ENCODE measurements at places on chromosomes 11 and 22.

DNA sequence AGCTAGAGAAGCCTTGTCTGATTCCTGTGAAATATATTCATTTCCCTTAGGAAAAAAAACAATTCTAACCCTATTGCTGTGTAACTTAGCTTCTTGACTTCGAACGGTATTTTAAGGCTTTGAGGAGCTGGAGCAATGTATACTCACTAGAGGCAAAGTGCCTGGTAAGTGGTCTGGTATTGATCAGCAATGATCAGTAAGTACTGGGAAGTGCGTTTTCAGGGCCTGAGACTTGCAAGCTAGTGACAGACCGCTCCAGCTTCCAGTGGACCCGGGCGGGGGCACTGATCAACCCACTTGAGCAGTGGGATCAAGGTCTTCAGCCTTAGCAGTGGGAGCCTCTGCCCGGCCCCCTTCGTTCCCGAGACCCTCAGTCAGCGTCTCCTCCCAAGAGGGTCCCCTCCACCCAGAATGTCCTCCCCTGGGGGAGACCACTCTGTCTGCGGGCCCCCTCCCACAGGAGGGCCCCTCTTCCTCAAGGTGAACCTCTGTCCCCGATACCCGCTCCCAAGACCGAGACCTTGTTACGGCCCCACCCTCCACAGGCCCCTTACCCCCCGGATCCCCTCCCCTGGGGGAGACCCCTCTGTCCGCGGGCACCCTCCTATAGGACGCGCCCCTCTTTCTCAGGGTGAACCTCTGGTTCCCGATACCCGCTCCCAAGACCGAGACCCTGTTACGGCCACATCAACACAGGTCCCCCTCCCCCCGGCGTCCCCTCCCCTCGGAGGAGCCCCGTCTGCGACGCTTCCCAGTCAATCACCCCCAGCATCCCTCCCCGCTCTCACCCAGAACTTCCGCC lies 452 bp upstream of the ATXN10 start:
- DNase-seq: no peak

GRCh38 chr22:36417281-36417686 lies 29.5 kb upstream of the MYH9 start:
- no peak for DNase-seq

GRCh38 chr22:36921309-36922104 lies 8.1 kb downstream of the CSF2RB start:
- DNase-seq: no peak

DNA sequence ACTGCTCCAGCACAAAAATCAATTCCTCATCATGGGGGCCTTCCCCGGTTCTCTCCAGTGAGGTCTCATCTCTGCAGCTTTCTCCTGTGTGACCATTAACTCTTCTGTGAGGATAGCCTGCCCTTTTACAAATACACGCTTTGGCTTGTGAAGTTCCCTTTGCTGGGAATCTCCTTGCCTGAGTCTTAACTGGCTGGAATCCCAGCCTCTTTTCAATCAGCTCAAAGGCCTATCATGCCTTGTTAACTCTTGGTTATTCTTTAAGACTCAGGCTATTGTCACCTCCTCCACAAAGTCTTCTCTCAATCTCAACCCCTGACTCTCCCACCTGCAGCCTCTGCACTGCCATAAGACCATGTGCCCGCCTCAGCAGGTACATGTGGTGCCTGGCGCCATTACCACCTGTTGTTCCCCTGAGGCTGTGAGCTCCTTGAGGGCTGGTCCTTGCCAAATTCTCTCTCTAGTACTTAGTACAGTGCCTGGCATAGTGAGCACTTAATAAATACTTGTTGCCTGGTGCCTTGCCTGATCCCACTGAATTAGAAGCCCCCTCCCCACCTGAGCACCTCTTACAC lies 128.2 kb downstream of the ST3GAL4 start:
- no peak for DNase-seq

- DNase-seq: no peak
Observed at GRCh38 chr11:30487200-30487898, 98.8 kb downstream of the MPPED2 start.

GRCh38 chr11:110358336-110358735 lies 61.9 kb upstream of the RDX start:
- DNase-seq: no peak

DNA sequence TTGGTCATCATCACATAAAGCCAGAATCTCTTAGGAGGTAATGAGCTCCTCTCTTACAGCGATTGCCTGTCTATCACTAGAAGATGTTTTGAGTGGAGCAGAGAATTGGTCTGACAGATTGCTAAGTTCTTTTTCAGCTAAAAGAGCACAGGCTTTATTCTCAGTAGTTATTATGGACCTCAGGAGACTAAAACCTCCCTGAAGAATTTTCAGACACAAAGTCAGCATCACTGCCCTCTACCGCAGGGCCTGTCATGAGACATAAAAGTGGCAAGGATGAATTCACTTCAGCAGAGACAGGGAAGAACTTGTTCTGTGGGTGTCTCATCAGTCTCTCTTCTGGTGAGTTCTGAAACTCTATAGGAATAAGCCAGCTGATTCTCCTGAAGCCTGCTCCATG lies at the start of gene OR51I2:
Gene OR51I2 (plus strand): TSS at position 301 of the 400 bp plus-strand sequence. CDS start 4,166 bp downstream, outside the sequence.
- no peak for DNase-seq

DNA sequence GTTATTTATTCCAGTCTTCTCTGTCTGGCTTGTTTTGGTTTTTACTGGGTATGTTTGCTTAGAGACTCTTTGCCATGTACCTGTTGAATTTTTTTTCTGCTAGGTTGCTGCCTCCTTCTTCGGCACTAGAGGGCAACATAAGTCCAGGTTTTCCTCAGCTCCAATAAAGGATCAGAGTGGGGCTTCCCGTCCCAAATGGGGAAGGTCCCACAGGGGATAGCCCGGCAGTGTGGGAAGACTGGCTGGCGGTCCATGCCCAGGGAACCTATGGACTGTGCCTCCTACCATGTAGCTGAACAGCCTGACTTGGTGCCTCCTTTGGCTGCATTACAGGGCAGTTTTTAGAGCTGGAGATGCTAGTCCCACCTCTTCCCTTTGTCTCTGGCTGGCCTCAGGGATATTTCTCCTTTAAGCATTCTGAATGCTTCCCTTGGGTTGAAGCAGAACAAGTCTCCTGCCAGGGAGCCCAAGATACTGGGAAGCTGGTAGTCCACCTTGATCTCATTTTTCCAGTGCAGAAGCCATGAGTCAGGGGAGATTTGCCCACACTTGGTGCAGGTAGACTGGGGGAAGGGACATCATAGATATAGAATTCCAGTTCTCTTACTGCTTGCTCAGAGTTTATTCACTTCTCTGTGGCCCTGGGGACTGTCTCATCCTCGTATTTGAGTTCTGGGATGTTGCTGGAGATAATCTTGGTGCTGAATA lies 60.2 kb downstream of the BRD1 start:
- DNase-seq: peak; percentile 57

DNA sequence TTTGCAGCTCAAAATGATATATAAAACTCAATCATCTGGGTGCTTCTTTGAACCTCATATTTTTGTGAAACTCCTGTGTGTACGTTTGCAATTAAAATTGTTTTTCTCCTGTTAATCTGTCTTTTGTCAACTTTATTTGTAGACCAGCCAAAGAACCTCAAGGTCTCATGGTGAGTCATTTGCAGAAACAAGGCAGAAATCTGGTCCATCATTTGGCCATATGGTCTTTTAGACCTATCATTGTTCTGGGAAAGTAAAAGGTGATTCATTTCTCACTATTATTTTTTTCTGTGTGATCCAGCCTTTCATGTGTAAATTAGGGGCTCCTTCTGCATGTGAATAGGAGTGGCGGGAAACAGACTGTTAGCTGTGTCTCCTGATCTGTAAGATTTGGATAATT lies 399.1 kb upstream of the DDI1 start:
- no peak for DNase-seq

DNA sequence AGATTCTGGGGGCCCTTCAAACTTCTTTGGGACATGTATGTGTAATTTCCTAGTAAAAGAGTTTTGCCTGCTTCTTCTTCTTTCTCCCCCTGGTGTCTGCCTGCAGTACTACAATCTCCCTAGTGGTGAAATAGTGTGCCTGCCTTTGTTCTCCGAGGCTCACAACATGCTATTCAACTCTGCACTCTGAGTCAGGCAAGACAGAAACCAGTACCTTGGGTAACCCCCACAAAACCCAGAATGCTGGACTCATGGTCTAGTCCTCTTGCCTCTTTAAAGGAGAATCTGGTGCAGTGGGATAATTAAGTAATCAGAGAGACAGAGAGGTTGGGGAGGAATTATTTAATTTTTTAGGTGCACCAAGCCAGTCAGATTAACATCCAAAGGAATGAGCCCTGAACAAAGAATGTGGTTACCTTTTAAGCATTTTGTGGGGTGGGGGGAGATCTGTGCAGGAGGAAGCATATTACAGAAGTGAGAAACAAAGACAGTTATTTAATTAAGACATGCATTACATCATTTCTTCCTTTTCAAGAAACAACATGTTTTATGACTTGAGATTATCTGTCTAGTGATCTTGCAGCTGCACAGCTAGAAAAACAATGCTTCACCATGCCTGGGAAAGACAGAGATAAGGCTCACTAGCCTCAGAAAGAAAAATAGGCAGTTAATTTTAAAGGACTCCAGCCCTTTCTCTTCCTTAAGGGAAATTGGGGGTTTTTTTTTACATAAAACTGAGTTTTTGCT lies 11.0 kb upstream of the MS4A6A start:
- peak; percentile 3 for DNase-seq
